ENCODE measurements at places on chromosomes 7 and 10. TPM values are rescaled to one million over a fixed set of nuclear protein-coding genes. Genes with fewer than 3 reads are reported as not detected.
A peak's percentile ranks its signal among the peaks of the same experiment; 100 is the strongest.

PHKG1 gene
- 0.32 TPM for total RNA-seq

DNA sequence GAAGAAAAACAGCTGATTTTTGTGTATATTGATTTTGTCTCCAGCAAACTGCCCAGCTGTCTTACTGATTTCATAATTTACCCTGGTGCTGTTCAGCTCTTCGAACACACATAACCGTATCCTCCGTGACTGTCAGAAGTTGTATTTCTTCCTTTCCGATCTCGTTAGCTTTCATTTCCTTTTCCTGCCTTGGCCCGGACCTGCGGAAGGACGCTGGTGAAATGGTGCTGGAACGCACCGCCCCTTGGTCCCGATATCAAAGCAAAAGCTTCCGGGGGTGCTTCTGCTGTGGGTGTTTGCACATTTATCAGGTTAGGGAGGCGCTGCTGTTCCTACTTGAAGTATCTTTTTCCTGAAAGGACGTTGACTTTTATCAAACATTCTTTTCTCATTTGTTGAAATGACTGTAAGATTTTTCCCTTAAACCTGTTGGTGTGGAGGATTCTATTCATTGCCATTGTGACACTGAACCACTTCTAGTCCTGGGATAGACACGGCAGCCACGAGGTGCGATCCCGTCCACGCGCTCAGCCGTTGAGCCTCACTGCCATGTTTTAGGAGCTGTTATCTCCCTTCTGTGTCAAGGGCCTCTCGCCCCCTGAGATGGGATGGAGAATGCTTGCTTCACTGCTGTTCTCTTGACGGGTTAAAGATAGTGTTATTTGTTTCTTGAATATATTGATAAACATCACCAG is 72.6 kb downstream of the FOXL3 start:
- no peak for DNase-seq

DNA sequence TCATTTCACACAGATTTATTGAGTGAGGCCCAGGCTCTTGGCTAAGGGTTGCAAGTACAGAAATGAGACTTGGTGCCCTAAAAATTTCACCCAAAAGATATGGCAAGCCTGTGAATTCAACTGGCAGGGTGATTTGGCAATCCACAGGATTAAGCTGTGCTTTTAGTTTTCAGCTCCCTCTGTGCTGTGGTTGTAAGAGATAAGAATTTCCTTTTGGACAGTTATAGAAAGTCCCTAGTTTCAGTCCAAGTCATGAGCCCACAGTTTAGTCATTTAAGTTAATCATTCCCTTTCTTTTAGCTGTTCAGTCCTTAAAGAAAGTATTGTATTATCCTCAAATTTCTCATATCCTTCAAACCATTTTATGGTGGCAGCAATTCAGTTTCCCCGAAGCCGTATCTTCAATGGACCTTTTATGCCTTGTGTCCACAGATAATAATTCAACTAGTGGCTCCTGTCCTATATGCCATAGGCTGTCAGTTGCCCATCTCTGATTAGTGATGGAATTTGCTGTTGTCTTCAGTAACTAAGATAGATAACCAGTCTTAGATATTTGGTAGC is 73.4 kb upstream of the NAMPT start:
- DNase-seq, result no peak

DNA sequence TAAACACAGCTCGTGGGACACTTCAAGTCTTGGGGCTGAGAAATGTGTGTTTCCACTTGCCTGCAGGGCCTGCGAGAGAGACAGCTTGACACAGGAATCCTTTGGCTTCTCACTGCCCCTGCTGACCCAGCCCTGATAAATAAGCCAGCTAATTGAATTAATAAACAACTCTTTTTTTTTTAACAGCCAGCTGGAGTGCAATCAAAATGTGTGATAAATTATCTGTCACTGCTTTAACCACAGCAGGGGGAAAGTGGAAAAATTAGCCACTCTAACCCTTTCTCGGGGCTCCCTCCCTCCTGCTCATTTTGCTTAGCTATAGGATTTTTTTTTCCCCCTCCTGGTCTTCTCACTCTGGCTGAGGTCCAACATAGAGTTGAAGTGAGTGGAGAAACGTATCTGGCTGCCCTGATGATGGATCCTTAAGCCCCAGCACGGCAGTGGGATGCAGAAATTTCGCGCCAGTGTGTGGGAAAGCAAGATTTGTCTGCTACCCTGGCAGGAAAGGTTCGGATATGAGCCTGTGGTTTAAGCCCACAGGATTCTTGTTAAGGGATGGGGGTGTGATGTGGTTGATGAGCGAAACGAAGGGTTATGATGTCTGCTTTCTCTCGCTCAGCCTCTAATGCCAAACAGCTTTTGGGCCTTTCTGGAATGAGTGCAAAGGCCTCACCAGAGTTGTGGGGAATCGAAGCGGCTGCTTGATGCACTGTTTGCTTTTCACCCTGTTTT is 173.8 kb downstream of the TRIL start:
- no peak for DNase-seq

DNA sequence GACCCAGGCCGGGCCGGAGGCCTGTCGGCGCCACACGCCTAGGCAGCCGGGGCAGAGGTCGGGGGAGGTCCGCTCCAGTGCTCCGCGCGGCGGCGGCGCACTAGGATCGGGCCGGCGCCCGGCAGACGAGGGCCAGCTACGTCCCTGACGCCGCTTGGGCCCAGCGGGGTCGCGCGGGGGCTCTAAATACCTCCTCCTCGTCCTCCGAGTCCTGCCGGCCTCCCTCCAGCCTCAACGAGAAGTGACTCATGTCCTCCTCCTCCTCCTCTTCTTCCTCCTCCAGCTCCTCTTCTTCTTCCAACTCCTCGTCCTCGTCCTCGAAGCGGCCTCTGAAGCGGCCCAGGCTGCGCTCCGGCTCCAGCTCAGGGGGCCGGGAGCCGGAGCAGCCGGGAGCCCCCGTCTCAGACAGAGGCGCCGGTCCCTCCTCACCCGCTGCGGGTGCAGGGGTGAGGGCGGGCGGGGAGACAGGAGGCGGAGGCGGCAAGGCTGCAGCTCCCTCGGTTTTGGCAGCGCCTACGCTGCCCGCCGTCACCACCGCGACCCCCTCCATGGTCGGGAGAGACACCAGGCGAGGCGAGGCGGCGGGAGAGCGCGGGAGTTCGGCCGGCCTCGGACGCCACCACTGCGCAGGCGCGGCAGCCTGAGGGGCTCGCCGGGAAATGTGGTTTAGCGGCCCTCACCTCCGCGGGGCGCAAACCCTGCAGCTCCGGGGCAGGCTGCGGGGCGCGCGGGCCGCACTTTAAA is at the start of gene PCGF6:
TSS of gene PCGF6 (minus strand) at position 624 of the 744 bp plus-strand sequence. CDS start at position 550, 74 bp downstream.
- DNase-seq, result peak; percentile 61

GNAI1 gene
- 68.4 TPM for total RNA-seq

SH2B2 gene
- total RNA-seq, result 1.8 TPM

DNA sequence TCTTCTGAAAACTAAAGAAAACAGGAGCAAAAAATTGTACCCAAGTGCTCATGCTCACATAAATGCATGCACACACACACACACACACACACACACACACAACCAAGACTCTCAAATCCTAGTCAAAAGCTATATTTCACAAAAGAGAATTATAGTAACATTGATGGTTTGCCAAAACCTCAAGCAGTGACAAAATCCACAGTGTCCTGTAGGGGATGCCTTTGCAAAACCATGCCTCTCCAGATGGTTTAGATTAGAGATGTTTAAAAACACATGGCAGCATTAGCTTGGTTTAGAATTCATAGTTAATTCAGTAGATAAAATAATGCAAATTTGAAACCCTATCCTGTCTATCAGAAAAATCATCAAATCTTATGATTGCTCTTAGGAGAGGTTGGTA is 232.2 kb downstream of the DYNC1I1 start:
- DNase-seq, result no peak
